H7 (cell line): ENCODE measurements at places on chromosomes 1 and 21. TPM values are rescaled to one million over a fixed set of nuclear protein-coding genes. Genes with fewer than 3 reads are reported as not detected.

- DNase-seq: peak; percentile 85
Observed at GRCh38 chr21:43211072-43211759, 42.4 kb downstream of the CRYAA start.

DNA sequence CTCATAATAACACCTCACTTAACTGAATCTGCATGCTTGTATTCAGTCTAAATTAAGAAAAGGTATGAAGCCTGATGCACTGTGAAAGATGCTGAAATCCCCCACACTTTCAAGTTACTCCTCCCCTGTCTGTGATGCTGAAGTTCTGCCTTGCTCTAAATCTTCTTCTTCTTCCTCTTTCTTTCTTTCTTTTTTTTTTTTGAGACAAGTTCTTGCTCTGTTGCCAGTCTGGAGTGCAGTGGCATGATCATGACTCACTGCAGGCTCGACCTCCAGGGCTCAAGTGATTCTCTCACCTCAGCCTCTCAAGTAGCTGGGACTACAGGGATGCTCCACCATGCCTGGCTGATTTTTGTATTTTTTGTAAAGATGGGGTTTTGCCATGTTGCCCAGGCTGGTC lies 231.0 kb upstream of the B3GALT2 start:
- no peak for DNase-seq

DNA sequence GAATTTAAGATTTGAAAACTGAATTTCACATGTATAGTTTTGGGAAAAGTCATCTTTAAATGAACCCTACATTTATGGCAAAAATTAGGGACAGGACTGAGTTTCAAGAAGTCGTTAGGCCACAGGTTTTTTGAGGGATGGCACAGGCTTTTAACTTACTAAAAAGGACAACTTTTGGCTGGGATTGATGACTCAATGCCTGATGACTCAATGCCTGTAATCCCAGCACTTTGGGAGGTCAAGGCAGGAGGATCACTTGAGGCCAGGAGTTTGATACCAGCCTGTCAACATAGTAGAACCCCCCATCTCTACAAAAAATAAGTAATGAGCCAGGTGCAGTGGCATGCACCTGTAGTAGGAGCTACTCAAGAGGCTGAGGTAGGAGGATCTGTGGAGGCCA lies 15.9 kb downstream of the UCK2 start:
- no peak for DNase-seq

DNA sequence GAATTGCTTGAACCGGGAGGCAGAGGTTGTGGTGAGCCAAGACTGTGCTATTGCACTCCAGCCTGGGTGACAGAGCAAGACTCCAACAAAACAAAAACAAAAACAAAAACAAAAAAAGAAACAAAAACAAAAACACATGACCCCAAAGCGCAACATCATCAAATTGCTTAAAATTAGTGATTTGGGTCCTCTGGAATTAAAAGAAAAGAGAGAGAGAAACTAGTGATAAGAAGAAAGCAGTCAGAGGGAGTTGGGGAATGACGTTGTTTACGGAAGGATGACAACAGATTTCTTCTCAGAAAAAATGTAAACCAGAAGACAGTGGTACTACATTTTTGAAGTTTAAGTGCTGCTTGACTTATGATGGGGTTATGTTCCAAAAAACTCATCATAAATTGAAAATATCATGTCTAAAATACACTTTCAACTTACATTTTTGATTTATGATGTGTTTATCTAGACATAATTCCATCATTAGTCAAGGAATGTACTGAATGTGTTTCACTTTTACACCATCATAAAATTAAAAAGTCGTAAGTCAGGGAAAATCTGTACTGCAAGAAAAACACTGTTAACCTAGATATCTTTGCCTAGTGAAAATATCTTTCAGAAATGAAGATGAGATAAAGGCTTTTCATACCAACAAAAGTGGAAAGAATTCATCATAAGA lies 88.0 kb downstream of the MT1HL1 start:
- DNase-seq: no peak

DNA sequence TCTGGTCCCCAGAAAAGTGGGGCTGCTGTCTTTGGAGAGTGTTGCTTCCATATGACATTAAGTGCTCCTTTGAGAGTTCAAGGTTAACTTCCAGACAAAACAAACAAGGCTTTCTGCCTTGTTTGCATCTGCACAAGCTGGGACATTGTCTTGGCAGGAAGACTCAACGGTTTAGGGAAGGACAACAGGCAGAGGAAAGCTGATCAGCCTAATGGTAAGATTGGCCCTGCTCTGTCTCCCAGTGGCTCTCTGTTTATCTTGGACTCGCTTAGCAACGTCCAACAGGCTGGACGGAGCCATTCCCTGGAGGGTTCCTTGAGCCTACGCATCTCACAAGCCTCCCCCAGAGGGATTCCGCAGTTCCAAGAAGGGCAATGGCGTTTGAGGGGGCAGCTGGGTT lies 62.2 kb upstream of the SLC44A3 start:
- no peak for DNase-seq

DNA sequence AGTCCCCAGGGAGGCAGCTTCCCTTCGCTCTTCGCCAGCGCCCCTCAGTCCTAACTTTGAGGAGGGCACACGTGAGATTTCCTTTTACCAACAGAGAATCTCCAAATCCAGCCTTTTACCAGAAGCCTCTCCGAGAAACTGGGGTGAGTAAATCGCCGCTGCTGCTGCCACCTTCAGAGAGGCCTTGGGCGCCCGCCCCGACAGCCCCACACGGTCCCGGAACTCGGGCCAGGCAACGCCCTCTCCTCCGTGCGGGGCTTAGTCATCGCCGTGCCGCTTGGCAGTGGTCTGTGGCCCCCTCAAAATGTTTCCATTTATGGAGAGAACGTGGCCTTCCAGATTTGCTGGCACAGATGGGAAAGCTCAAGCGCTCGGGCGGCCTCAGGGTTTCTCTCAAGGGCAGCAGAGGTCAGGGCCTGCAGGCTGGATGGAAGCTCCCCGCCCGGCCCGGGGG lies 41.4 kb upstream of the COL6A2 start:
- no peak for DNase-seq

DNA sequence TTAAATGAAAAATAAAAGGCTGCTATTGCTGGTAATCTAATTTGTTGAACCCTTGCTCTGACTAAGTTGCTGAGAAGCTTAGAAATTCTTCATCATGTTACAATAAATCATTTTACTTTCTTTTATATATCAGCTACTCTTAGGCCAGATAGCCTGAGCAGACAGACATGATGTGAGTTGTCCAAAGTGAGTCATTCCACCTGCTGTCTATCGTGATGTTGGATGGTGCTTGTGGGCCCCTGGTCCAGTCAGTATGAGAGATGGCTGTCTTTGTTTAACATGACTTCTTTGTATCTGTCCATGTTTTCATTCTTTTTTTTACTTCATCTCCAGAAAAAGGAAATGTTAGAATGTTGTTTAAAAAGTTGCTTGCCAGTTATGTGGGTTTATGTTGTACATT lies 188.8 kb downstream of the ADGRL2 start:
- DNase-seq: no peak

DNA sequence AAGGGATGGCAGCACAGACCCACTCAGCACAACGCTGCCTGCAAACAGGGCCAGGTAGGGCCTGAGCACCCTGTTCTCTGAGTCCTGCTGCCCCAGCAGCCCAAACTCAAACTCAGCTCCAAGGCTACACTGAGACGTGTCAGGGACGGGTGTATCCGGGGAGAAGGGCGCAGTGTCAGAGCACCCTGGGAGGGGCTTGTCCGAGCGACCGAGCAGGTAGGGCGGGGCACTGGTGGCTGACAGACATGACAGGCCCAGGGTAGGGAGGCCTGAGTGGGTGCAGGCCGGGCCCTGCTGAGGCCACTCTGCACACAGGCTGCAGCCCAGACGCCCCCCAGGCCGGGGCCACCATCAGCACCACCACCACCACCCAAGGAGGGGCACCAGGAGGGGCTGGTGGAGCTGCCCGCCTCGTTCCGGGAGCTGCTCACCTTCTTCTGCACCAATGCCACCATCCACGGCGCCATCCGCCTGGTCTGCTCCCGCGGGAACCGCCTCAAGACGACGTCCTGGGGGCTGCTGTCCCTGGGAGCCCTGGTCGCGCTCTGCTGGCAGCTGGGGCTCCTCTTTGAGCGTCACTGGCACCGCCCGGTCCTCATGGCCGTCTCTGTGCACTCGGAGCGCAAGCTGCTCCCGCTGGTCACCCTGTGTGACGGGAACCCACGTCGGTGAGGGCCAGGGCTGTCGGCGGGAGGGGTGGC lies 5.5 kb downstream of the SCNN1D start:
- DNase-seq: peak; percentile 74

GRCh38 chr1:54888080-54888733 lies 1.2 kb upstream of the DHCR24 start:
- DNase-seq: peak; percentile 55

GRCh38 chr1:160400223-160400645 lies at the start of gene VANGL2:
Gene VANGL2, plus strand, starts transcription at chr1:160400564. Its CDS starts 15,274 bp downstream, at chr1:160415838.
- peak; percentile 98 for DNase-seq

DNA sequence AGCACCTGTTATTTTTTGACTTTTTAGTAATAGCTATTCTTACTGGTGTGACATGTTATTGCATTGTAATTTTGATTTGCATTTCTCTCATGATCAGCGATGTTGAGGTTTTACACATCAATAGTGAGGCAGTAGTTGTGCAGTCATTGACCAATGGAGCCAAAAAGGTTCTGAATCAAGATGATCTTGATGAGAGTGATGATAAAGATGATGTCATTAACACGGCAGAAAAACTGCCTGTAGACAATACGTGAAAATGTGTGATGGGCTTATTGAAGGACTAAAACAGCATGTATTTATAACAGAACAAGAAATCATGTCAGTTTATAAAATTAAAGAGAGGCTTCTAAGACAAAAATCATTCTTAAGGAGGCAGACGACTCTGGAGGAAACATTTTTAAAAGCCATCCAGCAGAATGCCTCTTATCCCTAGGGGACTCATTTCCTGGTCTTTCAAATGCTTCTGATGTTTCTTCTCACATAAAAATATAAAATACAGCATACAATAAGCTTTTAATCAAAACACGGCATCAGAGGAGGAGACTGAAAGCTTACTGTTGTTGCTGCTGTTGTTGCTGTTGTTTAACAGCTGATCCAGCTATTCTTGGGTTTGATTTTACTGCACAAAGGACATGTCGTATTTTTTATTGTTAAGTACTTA lies 400.3 kb downstream of the LTN1 start:
- no peak for DNase-seq

CLCA1 gene
- not detected in 2 replicates for total RNA-seq

ECM1 gene
- 1.9 and 3.6 TPM in 2 replicates for total RNA-seq

TPTE gene
- total RNA-seq: not detected in 2 replicates

AADACL4 gene
- not detected in 2 replicates for total RNA-seq

EPHA10 gene
- 0.15 and 0.21 TPM in 2 replicates for total RNA-seq

C1QB gene
- not detected in 2 replicates for total RNA-seq

NBL1 gene
- total RNA-seq: 26.9 and 47.4 TPM in 2 replicates

FOXE3 gene
- total RNA-seq: 0.14 TPM in 1 of 2 replicates, not detected in the other

CKS1B gene
- 342 and 347 TPM in 2 replicates for total RNA-seq
